ENCODE measurements at places on chromosomes 2 and 18.
A peak's percentile ranks its signal among the peaks of the same experiment; 100 is the strongest.

- DNase-seq: no peak
Observed at GRCh38 chr18:6174983-6175745, 239.5 kb downstream of the L3MBTL4 start.

DNA sequence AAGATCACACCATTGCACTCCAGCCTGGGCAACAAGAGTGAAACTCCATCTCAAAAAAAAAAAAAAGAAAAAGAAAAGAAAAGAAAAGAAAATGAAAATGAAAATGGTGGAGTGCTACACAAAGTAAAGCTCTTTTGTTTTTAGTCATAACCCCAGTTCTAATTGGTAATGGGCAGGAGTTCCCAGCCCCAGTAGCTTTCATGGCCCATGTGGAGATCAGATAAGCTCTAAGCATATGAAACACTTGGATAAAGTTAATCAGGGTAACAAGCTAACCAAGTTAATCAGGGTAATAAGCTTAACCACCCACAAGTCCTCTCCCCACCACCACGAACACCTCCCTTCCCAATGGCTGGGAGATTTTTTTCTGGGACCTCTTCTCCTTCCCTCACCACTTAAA is 240.8 kb downstream of the BCL11A start:
- no peak for DNase-seq

GRCh38 chr2:37560863-37561614 is 110.4 kb downstream of the CDC42EP3 start:
- no peak for DNase-seq

- DNase-seq: no peak
Observed at GRCh38 chr2:72204156-72204785, 56.6 kb upstream of the CYP26B1 start.

GRCh38 chr18:69259282-69259681 is 141.4 kb upstream of the DOK6 start:
- DNase-seq: no peak

DNA sequence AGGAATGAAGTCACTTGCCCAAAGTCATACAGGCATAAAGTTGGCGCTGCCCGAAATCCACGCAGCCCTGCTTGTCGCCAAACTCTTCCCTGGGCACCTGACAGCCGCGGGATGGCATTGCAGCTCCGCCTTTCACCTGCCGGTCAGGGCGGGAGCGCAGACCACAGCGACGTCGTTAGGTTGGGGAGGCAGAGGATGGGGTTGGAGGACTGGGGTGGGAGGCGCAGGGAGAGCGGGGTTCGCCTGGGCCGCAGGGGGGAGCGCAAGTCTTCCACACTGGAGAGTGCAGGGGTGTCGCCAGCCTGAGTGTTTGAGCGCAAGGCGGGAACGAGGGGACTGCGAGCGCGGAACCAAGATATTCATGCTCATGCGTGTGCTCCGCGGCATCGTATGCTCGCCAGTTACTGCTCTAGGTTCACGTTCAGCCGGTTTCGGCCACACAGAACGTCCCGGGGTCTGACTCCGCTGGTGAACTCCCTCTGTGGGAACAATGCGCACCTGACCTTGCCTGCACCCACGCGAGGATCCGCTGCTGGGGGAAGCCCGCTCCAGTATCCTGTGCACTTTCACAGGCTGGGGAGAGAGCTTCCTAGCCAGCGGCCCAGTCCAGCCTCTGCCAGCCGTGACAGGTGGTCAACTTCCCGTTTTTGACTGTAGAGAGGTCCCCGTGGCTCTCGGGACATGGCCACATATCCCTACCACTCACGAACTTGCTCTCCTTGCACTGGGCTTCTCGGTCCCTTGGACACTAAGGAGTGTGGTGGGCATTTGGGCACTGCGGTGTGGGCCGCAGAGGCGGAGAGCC is 767 bp upstream of the NPPC start:
- DNase-seq: no peak

GRCh38 chr2:58677748-58678147 is 436.6 kb upstream of the FANCL start:
- DNase-seq: no peak

DNA sequence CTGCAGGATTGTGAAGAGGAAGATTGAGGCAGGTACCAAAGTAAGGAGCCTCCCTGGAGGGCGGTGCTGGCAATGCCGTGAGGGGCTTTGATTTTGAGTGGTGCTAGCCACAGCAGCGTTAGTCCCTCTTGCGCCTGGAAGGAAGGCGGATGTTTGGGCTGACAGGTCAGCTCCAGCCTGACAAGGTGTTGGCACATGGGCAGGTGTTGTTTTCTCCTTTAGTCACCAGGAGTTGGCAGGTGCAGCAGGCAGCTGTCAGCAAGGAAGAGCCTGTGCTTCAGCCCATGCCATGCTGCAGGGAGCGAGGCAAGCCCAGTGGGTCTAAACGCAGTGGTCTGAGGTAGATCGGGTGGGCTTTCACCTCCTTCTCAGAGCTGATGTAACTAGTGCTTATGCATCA is 8.5 kb downstream of the SEC11C start:
- no peak for DNase-seq

- no peak for DNase-seq
Observed at GRCh38 chr2:239763433-239764097, 261.6 kb downstream of the NDUFA10 start.

GRCh38 chr2:23824777-23825212 is 102.1 kb downstream of the ATAD2B start:
- no peak for DNase-seq

- DNase-seq: no peak
Observed at GRCh38 chr2:97723156-97724072, 10.0 kb downstream of the ZAP70 start.

DNA sequence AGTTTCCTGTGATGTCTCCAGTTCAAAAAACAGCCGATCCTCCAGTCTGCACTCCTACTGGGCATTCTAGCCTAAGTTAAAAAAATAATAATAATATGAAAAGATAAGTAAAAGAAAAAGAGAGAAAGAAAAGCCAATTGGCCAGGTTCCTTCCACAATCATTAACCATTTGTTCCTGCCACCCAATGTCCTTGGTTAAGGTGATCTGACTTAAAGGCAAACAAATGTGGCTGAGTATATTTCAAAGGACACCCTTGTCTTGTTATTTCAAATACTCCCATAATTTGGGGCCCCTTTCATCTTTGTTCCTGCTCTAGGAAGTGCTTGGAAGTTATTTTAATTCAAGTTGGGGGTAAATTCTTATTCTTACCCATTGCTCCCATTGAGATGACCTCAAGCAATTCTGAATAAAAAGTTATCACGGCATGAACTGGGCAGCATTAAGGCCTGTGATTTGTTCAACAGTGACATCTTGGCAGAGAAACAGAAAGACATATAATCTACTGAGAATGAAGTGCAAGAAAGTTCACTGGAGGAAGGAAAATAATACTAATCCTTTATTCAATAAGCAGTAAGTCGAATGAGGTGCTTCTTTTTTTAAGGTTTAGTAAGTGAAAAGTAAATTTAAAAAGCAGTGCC is 1054.5 kb upstream of the FANCL start:
- DNase-seq: no peak

- DNase-seq: no peak
Observed at GRCh38 chr2:170190172-170190571, 12.2 kb downstream of the MYO3B start.

GRCh38 chr2:175167076-175167791 is 769 bp downstream of the ATF2 start:
- no peak for DNase-seq

DNA sequence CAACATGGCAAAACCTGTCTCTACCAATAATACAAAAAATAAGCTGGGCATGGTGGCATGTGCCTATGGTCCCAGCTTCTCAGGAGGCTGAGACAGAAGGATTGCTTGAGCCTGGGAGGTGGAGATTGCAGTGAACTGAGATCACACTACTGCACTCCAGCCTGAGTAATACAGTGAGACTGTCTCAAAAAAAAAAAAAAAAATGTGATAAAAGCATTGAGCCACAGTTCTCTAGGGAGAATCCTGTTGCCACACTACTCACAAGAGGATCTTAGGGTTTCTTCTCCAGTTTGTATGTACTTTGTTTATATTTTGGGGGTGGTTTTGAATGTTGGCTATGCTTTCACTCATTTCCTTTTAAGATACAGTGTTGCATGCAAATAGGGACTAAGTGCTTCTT is 62.0 kb downstream of the TMEM185B start:
- no peak for DNase-seq

DNA sequence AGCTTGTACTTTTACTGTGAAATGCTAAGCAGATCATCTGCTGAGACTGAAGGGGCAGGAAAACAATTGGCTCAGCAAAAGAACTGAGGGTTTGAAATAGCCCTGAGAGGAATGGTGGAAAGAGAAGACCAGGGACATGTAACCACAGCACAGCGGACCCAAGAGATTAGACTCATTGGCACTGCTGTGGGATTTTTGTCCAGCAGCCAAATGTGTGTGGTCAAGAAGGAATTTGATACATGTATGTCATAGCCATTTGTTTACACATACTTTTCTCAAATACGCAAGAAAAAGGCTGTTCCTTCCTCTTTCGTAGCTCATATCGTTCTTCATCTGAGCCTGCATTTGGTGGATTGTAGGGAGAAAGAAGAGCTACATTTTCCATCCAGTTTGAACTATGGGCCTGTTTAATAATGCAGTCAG is 73.8 kb downstream of the TRABD2A start:
- DNase-seq: no peak

DNA sequence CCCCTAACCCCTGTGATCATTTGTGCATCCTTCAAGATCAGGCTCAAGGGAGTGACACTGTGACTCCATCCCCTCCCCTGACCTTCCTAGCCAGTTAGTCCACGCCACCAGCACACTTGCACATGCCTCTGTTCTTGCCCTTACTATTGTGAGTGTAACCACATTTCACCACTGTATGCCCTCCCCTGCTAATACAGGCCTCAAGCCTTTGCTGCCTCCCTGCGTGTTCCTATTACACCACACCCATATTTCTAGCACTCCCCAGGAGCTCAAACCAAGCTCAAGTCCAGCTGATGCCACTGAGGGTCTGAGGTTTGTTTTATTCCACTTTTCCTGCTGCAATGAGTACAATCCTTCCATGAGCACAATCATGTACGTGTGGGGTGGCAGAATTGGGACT is 288.9 kb upstream of the FBXO11 start:
- DNase-seq: no peak

DNA sequence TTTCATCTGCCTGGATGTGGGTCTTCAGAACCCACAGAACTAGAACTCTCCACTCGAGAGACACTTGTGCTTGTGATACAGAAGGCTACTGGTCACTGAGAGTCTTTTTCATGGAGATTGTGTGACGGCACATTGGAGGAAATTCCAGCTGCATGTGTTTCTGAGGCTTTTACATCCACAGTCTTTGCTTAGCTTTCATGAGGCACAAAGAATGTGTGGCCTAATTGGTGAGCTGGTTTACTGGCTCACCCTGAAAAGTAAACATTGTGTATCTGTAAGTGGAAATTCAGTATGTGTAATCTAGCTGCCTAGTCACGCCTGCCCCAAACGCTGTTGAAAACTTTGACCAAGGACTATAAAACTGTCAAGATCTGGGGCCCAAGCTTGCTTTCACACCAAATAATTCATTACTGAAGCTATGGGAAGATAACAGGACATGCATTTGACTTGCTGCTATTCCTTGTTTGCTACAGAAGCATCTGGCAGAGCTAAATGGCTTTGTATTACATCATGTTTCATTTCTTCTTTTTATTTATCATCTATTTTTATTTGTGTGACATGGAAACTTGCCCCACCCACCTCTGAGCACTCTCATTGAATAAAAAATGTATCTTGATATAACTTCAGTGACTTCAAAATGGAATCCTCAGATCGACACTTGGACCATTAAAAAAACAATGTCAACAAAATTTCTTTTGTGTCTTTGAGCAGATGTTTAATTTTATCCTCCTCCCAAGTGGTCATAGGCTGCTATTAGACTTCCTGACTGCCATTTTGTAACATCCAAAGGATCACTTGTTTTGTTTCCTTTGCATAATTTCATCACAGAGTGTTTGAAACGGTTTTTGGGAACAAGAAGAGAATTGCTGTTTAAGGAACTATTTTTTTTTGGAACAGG is 80.2 kb downstream of the EFEMP1 start:
- no peak for DNase-seq

- no peak for DNase-seq
Observed at GRCh38 chr18:35609236-35609635, 27.7 kb downstream of the GALNT1 start.

DNA sequence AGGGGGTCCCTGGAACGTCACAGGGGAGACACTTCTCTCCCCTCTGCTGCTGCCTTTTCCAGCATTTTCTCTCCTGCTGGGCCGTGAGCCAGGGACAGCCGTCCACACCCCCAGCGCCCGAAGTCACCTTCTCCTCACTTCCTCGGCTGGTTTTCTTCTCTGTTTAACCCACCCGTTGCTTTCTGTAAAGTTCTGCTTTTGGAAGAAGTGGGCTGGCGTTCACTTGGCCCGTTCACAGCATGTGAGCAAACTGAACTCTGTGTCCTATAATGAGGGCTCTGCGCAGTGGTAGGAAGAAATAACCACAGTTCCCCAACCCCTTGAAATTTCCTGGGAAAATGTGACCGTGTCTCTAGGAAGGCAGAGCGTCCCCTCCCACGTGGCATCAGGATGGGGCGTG is 187.0 kb upstream of the HDAC4 start:
- no peak for DNase-seq

GRCh38 chr2:134320930-134321329 is 67.1 kb downstream of the MGAT5 start:
- no peak for DNase-seq

GRCh38 chr2:230068016-230068650 is 591 bp downstream of the SLC16A14 start:
- peak; percentile 3 for DNase-seq

GRCh38 chr18:39259736-39260135 is 1694.1 kb upstream of the CELF4 start:
- no peak for DNase-seq

DNA sequence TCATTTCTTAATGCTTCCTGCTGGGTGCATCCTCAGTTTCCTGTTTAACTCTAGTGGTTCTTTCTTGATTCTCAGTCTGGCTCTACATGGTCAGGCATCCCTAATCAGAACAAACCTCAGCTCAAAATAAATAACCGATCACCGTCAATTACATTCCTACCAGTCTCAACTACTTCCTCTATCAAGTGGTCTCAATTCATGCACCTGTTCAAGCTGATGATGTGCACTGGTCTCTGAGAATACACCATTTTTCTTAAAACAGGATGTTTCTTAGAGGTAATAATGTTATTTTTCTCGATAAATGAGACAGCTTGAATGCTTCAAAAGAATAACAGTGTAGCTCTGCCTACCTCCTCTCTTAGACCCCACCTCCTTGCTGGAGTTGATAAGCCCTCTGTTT is 420.9 kb downstream of the SOCS6 start:
- DNase-seq: no peak

DNA sequence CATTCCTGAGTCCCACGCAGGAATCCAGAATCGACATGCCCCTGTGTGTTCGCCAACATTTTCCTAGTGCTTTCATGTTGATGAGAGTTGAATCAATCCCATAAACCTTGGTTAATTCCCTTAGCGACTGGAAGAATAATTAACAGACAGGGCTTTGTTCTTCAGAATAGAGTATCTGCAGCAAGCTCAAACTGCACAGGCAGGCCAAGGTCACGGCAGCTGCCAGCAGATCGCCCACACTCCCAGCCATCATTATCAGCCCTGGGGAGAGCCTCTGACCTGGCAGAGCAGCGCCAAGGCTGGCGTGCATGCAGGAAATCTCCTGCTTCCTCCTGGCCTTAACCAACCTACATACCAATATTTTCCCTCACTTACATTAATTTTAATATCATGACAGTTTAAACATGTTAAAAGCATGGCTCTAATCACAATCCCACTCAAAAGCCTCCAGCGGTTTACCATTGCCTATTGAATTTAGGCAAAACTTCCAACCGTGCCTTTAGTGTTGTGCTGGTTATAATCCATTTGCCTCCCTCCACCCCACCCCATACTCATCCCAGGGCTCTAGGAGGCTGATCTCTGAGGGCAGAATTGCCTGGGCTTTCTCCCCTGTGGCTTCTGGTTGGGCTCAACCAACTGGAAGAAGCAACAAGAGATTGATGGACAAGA is 46.8 kb upstream of the NCK2 start:
- no peak for DNase-seq
